ENCODE measurements at places on chromosomes 2 and 18. TPM values are rescaled to one million over a fixed set of nuclear protein-coding genes. Genes with fewer than 3 reads are reported as not detected.

The VIT gene
- not detected for total RNA-seq

The TNFAIP6 gene
- total RNA-seq: not detected

The NT5DC4 gene
- not detected for total RNA-seq

The IL1RN gene
- not detected for total RNA-seq

Measured in glutamatergic neuron (in vitro differentiated cells).